ENCODE measurements at places on chromosomes 2 and 18.
A peak's percentile ranks its signal among the peaks of the same experiment; 100 is the strongest.

DNA sequence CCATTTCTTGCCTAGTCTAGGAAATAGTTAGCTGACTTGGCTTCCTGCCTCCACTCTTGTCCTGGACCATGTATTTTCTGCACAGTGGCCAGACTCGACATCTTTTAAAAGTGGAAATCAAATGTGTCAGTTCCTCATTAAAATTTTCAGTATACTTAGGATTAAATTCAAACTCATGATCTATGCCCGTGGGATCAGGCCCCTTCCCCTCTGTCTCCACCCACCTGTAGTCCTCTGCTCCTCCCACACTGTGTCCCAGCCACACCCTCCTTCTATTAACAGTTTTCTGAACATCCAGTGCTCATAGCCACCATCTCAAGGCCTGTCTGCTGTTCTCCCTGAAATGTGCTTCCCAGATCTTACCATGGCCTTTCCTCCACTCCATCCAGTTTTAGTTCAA lies 13.3 kb downstream of the ARHGAP25 start:
- DNase-seq: no peak

DNA sequence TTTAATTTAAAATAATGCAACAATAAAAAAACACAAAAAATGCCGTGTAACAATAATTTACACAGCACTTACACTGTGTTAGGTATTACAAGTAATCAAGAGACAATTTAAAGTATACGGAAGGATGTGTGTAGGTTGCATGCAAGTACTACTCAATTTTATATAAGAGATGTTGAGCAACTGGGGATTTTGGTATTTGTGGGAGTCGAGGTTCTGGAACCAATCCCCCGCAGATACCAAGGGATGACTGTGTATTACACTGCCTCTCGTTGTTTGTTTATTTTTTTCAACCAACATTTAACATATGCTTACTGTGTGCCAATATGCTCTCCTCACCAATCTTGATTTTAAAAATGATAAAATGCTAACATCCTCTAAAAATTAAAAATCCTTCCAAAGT lies 24.8 kb downstream of the MAP3K2 start:
- DNase-seq: no peak

DNA sequence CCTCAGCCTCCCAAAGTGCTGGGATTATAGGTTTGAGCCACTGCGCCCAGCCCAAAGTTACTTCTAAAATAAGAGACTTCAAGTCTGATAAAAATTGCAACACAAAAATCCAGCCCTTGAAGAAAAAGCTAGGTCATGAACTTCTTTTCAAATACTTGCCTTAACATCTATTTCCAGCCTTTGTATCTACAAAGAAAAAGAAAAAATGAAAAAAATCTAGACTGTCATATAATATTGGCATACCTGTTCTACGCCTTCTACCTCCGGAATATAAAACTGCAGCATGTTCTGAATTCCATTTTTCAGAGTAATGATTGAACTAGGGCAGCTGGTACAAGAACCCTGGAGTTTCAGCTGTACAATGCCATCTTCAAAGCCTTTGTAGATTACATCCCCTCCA lies 13.1 kb upstream of the GFPT1 start:
- DNase-seq: no peak

- DNase-seq: peak; percentile 65
Measured at GRCh38 chr2:8684878-8685696, 3.2 kb downstream of the ID2 start.

DNA sequence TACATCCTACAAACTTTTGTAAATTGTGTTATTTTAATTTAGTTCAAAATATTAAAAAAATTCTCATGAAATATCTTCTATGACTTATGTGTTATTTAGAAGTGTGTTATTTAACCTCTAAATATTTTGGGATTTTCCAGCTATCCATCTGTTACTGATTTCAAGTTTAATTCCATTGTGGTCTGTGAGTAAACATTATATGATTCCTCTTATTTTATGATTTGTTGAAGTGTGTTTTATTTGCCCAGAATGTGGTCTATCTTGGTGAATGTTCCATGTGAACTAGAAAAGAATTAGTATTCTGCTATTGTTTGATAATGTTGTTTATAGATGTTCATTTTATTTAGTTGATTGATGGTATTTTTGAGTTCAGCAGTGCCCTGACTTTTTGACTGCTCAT lies 136.0 kb downstream of the ZNF804A start:
- no peak for DNase-seq

- no peak for DNase-seq
Measured at GRCh38 chr2:237118561-237119155, 33.0 kb downstream of the COPS8 start.

DNA sequence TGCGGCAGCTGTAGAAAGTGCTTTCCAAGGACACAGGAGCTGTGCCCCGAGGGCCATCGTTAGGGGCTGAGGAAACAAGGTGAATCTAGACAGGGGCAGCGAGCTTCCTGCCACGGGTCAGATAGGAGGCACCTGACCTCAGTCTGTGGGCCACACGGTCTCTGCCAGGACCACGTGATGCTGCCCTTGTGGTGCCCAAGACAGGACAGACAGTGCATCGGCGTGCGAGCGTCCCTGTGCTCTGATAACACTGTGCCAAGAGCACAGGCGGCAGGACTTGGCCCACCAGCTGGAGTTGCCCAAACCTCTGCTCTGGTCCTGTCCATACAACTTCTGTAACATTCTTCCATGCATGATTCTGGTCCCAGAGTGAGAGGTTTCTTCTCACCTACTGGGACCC lies 225.4 kb downstream of the TWIST2 start:
- no peak for DNase-seq

GRCh38 chr2:19536136-19536535 lies 177.7 kb upstream of the OSR1 start:
- DNase-seq: no peak

DNA sequence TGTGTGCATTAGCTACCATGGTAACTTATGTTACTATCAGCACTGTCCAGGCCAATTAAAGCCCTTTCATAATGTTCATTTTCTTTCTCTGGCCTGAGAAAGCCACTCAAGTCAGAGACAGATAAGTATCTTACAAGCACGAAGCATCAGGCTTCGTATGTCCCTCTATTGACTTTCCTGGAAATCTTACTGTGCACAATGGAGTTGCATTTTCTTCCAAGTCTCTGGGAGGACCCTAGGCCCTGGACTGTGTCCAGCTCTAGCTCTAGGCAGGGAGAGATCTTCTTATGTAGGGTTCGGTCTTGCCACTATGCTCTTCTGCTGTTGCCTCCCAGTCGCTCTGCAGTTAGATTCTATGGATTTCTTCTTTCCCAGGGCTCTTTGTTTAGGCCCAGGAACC lies 40.0 kb upstream of the ITGA6 start:
- no peak for DNase-seq

DNA sequence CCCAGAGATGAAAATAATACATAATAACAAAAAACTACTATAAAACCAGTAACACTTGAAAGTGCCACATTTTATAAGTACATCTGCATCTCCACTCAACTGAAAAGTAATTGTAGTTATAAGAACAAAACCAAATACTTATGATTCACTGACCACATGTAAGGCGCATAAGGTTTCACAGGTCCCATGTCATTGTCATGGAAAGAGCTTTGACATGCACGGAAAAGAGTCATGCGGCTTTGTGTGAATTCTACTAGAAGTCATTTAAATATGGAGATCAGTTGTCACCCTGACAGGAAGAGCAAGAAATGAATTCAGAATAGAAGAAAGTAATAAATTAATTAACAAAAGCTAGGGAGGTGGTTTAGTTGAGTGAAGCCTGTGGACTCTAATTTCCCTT lies 459.1 kb downstream of the CDH2 start:
- DNase-seq: no peak

DNA sequence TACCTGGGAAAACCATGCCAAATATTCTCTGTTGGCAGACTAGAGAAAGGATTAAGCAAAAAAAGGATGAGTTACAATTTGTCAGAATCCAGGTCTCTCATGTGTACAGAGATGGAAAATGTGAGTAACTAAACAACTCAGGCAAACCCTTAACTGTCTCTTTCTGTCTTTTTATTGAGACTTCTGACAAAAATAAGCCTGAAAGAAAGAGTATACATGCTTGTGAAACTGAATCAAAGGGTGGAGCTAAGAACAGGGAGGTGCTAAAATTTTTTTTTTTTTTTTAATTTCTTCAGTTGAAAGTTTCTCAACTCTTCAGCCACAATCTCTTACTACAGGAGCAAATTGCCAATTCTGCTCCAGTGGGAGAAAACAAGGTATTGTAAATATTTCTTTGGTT lies at the start of gene SERPINB10:
Gene SERPINB10 (plus strand): TSS at position 295 of the 400 bp plus-strand sequence. CDS start 7,553 bp downstream, outside the sequence.
- no peak for DNase-seq

DNA sequence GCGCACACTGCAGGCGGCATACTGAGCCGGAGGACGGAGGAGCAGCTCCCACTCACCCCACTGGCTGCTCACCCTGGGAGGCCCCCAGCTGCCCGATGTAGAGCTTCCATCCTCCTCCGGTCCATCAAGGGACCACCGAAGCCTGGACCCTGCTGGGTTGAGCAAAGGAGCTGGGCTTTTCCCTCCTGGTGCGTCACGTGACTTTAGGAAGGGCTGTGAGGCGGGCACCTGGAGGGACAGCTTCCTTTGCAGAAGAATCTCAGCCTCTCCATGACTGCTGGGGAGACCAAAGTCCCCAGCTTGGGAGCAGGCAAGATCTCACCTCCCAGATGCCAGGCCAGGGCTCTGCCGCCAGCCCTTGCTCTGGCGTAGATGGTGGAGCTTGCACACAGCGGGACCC lies 102.7 kb downstream of the TWIST2 start:
- DNase-seq: no peak

GRCh38 chr2:238938003-238938400 lies 90.1 kb downstream of the TWIST2 start:
- no peak for DNase-seq

GRCh38 chr2:200322607-200323006 lies 16.1 kb downstream of the SPATS2L start:
- no peak for DNase-seq

GRCh38 chr2:214050731-214051130 lies 360.1 kb upstream of the VWC2L start:
- DNase-seq: no peak

GRCh38 chr2:218129458-218130135 lies 3.8 kb downstream of the CXCR2 start:
- DNase-seq: no peak

- DNase-seq: no peak
Measured at GRCh38 chr2:229927817-229928321, 5.6 kb downstream of the FBXO36 start.

- DNase-seq: peak; percentile 60
Measured at GRCh38 chr2:54899576-54900200, 150.6 kb downstream of the RTN4 start.

GRCh38 chr2:147641651-147642050 lies 203.2 kb upstream of the ACVR2A start:
- no peak for DNase-seq

- DNase-seq: no peak
Measured at GRCh38 chr2:121489284-121489683, 41.4 kb upstream of the RNU4ATAC start.
